NCI-H460 (cell line): ENCODE measurements at places on chromosomes 16 and 17.
A peak's percentile ranks its signal among the peaks of the same experiment; 100 is the strongest.

- DNase-seq: no peak
Observed at GRCh38 chr16:54484700-54485099, 198.1 kb upstream of the IRX3 start.

GRCh38 chr17:50169881-50170459 is 4.2 kb downstream of the SGCA start:
- DNase-seq: no peak

DNA sequence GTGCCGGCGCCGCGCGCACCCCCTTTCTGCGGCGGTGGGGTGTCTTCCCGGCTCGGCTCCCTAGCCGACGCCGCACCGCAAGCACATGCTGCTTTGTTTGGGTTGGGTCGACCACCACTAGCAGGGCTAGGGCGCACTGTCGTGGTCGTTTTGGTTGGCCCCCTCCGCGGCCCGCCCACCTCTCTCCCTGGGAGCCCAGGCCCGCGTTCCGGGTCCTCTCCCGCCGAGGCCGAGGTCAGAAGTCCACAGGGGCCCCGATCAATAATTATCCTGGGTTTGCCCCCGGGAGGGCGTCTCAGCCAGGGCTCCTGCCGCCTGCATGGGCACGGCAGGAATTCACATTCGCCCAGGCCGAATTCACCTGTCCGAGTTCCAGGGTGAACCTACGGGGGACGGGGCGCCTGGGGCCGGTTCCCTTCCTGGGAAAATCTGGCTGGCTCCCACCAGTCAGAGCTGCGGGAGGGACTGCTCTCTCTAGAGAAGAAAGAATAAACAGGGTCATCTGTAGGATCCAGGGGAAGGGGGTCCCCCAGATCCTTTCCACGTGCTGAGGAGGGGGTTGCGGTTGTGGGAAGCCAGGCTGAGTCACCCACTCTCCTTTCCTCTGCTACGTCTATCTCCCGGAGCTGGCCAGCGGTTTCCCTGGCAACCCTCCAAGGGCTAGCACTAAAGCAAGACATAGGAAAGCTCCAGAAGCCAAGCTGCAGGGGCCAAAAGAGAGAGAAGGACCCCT is 584 bp upstream of the STAT5B start:
- DNase-seq: no peak

GRCh38 chr16:28126684-28127620 is 63.4 kb upstream of the GSG1L start:
- DNase-seq: no peak

- no peak for DNase-seq
Observed at GRCh38 chr17:82866590-82867191, 26.9 kb upstream of the ZNF750 start.

DNA sequence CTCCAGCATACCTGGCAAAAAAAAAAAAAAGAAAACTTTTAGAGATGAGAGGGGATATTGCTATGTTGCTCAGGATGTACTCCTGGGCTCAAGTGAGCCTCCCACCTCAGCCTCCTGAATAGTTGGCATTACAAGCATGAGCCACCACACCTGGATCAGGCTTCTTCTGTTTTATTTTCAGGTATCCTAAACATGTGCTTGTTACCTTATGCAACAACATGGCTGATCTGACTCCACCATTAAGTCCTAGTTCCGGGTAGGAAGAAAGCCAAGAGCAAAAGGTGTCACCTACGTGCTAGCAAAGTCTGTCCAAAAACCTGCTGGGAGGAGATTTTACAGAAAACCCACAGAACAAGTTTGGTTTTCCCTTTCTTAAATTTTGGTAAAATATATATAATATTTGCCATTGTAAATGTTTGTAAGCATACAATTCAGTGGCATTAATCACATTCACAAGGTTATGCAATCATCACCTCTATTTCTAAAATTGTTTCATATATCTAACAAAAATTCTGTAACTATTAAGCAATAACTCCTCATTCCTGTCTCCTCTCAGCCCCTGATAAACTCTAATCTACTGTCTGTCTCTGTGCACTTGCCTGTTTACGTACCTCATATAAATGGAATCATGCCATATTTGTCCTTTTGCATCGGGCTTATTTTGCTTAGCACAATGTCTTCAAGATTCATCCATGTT is 9.1 kb upstream of the CACNG3 start:
- DNase-seq: no peak

DNA sequence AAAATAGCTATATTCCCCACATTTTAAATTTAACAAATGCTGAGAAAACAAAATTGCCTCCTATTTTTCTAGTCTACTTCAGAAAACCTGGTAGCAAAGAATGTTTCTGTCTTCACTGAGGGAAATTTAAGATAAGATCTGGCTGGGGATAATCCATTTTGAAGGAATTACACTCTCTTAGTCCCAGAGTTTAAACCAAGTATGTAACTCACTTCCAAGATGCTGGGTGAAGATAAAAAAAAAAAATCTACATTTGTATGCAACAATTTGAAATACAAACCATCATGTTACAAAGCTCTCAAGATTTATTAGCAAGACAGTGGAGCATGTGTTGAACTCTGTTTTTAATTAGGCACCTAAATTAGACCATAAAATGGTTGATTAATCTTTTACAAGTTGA is 5.7 kb downstream of the HS3ST3B1 start:
- DNase-seq: no peak

DNA sequence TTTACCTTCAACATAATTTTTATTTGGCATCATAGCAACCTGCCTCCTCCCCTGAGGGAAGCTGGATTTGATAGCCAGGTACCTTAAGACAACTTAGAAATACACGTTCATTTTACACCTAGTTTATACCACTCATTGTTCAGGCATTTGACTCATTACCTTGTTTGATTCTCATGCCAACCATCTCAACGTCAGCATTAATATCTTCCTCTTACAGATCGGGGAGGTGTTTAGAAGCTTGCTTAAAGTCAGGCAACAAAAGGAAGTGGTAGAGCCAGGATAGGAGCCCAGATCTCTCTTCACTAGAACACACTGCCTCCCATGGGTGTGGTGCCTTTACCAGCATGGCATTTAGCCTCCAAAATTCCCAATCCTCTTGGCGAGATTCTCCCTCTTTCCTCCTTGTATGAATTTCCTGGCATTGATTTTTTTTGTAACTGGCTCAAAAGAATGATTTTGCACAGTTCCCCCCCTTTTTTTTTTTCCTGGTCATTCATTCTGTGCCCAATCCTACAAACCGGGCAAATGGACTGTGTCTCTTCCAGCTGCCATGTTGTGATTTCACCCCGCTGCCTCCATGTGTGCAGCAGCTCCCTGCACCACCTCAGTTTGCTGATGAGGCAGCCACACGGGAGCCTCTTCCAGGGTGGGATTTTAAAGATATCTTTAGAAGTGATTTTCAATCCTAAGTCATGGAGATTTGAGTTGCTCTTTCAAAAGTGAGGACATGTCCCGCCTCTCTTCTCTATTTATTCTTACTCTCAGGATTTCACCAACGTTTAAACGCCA is 383.6 kb downstream of the UTP18 start:
- DNase-seq: no peak

- DNase-seq: peak; percentile 84
Observed at GRCh38 chr16:77113835-77114234, 77.2 kb upstream of the MON1B start.

GRCh38 chr16:1160773-1161348 is 8.0 kb downstream of the CACNA1H start:
- no peak for DNase-seq

GRCh38 chr17:80942423-80943345 is 49.0 kb upstream of the CHMP6 start:
- DNase-seq: no peak

- no peak for DNase-seq
Observed at GRCh38 chr16:84726669-84727467, 27.1 kb downstream of the USP10 start.

DNA sequence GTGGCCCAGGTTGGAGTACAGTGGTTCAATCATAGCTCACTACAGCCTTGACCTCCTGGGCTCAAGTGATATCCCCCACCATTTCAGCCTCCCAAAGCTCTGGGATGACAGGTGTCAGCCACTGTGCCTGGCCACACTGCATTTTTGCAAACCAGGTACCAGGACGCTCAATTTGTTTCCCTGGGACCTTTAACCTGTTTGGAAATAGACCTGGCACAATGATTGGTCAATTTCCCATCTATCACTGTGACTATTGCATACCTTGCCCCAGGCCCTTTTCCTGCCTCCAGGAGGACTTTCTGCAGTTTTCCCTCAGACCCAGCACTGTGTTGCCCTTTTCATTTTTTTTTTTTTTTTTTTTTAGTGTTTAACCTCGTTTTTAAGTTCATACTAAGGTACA is 11.1 kb upstream of the FUS start:
- no peak for DNase-seq

GRCh38 chr17:67959510-67959909 is 36.8 kb downstream of the C17orf58 start:
- DNase-seq: no peak

DNA sequence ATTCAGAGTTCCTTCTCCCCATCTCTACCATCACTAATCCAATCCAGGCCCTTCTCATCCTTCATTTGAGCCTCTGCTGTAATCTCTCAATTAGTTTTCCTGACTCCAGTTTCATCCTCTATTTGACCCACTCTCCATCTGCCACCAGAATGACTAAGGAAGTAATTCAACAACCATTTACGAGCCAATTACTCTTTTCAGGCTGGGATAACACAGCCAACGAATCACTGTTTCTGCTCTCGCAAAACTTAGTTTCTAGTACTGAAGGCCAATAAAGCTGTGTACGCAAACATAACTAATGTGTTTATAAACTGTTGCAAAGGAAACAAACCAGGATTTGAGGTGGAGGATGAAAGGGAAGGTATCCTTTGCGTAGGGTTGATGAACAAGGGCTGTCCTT is 53.7 kb downstream of the MAP2K6 start:
- DNase-seq: no peak

- no peak for DNase-seq
Observed at GRCh38 chr17:49889500-49889899, 41.6 kb upstream of the TAC4 start.

DNA sequence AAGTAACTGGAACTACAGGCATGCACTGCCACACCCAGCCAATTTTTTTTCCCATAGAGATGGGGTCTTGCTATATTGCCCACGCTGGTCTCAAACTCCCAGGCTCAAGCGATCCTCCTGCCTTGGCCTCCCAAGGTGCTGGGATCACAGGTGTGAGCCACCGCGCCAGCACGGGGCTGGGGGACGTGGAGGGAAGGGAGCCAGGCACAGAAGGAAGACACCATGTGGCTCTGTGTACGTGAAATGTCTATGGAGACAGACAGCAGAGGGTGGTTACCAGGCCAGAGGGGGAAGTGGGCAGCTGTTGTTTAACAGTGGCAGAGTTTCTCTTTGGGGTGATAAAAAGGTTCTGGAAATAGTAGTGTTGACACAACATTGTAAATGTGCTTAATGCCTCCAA is 4.6 kb upstream of the PIEZO1 start:
- DNase-seq: no peak

DNA sequence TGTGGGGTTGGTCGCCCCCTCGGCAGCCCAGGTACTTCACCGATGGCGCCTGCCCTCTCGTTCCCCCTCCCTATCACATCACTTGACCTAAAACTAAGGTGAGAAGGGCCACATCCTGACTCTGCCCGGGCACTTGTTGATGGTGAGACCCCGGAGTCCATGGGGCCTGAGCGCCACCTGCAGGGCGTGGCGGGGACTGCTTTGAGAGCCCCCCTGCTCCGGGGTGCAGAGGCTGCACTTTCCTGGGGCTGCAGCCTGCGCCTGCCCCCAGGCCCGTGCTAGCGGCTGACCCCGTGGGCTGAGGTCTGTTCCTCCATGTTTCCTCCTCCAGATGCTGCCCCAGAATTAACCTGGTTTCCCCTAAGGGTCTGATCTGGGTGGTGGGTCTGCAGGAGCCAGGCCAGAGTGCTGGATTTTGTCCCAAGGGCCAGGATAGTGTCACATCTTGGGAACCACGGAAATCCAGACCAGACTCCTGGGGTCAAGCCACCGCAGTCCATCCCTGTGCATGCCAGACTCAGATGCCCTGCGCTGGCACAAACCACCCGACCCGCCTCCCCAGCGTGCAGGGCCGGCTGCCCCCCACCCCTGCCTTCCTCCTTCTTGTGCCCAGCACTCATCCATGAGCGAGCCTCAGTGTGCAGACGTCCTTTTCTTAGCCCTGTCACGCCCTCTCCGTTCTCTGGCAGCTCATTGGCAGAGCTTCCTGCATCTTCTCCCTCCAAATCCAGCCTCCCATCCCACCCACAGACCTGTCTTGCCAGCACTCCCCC is 2.7 kb downstream of the NDUFAF8 start:
- peak; percentile 26 for DNase-seq

GRCh38 chr17:66283971-66284370 is 18.4 kb upstream of the PRKCA start:
- DNase-seq: no peak

- DNase-seq: no peak
Observed at GRCh38 chr17:76500747-76501017, 541 bp downstream of the RHBDF2 start.

- no peak for DNase-seq
Observed at GRCh38 chr16:16867973-16868372, 489.0 kb downstream of the NPIPA7 start.
